Gastroesophageal sphincter (tissue), 4 donors: ENCODE measurements at places on chromosomes 11 and 22. TPM values are rescaled to one million over a fixed set of nuclear protein-coding genes. Genes with fewer than 3 reads are reported as not detected.

DNA sequence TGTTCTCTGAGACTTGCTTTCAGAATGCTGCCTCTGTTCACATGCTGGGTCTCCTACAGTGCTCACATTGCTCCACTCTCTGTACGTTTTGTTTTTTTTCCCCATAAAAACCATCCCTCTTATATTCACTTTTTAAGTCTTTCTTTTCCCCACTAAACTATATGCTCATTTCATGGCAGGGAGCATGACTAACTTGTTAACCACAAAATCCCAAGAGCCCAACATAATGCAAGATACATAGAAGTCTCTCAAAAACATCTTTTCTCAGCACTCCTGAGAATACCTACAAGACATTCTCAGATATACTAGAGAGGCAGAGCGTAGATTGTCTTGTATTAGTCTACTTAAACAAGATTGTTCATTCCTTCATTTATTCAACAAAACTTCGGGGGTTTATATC is 73.3 kb downstream of the FAM76B start:
- no peak for ATAC-seq

TMEM126A gene
- 17.3 TPM for total RNA-seq

DNA sequence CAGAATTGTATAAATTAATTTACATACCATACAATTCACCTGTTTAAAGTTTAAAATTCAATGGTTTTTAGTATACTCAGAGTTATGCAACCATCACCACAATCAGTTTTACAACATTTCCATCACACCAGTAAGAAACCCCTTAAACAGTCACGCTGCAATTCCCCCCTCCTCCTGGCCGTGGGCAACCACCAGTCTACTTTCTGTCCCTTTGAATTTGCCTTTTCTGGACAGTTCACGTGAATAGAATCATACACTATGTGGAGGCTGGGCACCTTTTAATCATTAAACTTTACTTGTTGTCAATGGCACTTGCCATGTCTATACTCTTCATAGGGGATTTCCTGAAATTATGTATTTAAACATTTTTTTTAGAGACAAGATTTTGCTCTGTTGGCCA is 20.1 kb upstream of the SWAP70 start:
- no peak for ATAC-seq

DNA sequence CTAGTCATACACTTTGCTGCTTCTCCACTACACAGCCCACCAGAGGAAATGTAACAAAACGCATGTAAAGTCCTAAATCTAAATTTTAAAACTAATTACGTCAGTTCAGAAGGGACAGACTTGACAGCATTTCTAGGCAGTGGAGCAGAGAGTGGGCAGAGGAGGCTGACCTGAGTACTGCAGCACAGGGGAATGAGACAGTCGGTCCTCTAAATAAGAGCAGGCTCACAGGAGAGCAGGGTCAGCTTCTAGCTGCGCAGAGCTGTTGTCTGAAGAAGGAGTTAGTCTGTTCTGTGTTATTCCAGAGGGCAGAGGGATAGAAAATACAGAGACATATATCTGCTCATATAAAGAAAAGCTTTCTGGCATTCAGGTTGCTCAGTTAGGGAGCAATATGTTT is 40.3 kb downstream of the JHY start:
- ATAC-seq: no peak

DNA sequence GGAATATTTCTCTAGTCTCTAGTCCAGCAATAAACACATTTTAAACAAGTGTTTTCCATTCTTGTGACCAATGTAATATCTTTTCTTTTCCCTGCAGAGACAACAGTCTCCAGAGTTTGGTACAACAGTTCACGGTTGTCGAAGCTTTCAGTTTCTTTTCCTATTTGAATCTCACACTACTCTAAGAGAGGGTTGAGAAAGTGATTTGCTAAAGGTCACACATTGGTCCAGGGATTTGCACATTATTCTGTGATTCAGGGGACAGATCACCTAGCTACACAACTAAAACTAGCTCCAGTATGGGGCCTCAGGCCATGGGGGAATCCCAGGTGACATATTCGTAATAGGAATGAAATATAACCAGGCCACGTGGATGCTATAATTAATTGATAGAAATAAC is 132.5 kb downstream of the HIPK3 start:
- no peak for ATAC-seq

KRTAP5-4 gene
- total RNA-seq: not detected

GRCh38 chr11:64303109-64304031 is 2.0 kb upstream of the ESRRA start:
- no peak for ATAC-seq

DNA sequence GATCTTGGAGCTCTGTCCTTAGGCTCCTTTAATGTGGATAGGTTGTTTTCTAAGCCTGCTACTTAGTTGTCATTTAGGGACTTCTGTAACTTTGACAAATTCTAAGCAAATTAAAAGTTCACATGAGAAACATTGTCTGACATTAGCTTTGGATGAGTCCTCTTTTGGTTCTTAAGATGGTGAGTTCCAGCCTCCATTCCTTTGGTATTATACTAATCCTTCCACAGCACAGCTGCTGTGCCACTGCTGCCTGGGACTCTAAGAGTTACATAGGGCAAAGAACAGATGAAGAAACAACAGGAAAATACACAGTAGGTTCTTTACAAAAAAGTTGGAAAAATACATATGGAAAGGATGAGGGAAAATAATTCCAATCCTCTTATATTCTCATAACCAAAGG is 25.3 kb upstream of the PIK3C2A start:
- no peak for ATAC-seq

GRCh38 chr11:130653838-130654636 is 205.6 kb downstream of the ADAMTS15 start:
- ATAC-seq: peak; percentile 86

GRCh38 chr11:113173126-113173525 is 141.3 kb upstream of the TTC12 start:
- no peak for ATAC-seq

RABL2B gene
- total RNA-seq: 13.1 TPM

DNA sequence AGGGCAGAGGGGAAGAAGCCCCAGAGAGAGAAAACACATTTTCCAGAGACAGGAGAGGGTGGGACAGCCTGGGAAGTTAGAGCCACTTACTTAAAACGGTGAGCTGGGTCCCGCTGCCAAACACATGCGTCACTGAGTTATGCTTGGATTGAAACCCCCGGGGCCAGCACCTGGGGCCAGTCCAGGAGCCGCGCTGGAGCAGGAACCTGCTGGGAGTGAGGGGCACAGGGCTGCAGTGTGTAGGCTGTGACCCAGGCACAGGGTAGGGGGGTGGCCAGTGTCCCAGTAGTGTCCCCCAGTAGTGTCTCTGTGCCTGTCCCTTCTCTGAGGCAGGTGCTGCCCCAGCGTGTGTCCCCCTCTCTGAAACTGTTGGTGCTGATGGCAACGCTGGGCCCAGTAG is 5.2 kb downstream of the IGLL1 start:
- no peak for ATAC-seq

DNA sequence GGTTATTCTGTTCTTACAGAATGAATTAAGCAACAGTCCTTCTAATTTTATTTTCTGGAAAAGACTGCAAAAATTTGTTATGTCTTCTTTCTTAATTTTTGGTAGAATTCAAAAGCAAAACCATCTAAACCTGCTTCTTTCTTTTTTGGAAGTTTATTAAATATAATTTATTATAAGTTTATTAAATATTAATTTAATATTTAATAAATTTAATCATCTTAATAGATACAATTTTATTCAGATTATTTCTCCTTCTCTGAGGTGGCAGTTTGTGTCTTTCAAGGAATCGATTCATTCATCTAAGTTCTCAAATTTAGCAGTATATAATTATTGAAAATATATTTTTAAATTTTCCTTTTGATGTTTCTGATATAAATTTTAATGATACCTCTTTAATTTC is 837.5 kb upstream of the LRRC4C start:
- no peak for ATAC-seq

SAA4 gene
- not detected for total RNA-seq

DNA sequence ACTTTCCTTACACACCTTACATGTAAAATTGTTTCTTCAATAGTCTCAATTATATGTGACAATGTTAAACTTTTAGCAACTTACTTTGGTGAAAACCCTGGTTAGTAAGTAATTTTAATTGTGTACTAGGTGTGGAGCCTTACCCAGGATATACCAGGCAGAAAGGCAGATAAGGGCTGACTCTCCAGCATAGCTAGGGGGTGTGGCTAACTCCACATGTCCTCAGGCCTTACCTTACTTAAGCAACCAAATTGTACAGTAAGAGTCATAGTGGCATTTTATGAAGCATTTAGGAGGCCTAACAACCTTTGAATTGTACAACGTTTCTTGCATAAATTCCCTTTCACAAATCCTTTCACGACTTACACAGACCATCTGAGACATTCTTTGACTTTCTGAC is 118.2 kb upstream of the OR9Q1 start:
- no peak for ATAC-seq

DNA sequence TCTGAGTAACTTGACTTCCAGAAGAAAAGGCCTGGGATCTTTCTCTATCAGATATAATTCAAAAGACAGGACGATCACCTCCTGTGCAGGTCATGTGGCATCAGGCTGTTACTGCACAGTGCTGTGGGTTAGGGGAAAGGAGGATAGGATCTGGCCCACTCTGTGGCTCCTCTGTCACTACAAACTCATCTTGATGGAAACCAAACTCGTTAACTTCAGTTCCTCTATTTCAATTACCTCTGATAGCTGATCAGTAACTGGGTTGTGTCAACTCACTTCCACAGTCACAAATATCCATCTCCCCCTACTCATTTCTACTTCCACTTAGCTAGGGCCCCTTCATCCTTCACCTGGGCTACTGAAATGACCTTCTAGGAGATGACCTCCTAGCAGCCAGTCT is 95.2 kb downstream of the RCN1 start:
- no peak for ATAC-seq

ANO9 gene
- not detected for total RNA-seq

DNA sequence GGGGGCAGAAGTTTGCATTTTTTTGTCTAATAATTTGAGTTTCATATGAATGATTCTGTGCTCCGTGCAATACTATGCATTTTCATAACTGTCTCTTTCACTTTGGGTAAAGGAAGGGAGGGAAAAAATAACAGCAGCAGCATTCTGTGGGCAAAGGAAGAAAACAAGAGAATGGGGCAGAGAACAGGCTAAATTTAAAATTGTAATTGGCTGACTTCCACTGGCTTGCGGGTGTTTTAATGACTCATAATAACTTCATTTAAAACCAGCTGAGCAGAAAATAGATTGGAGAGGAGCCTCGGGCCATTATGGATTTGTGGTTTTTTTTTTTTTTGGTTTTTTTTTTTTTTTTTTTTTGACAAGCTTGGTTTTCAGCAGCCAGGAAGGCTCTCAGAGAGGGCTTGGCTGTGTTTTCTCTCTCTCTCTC is 107.4 kb downstream of the ZBTB16 start:
- peak; percentile 5 for ATAC-seq

- ATAC-seq: no peak
Observed at GRCh38 chr11:134682577-134682976, 270.5 kb upstream of the B3GAT1 start.

GRCh38 chr22:44159221-44159620 is 21.5 kb upstream of the PARVG start:
- peak; percentile 61 for ATAC-seq

HINFP gene
- 30.2 TPM for total RNA-seq

- ATAC-seq: no peak
Observed at GRCh38 chr11:66230156-66230555, 38.3 kb upstream of the RAB1B start.

GRCh38 chr22:37677493-37677974 is 2.1 kb downstream of the LGALS1 start:
- no peak for ATAC-seq

- no peak for ATAC-seq
Observed at GRCh38 chr22:35517769-35518530, 22.7 kb upstream of the RASD2 start.

GGTLC2 gene
- not detected for total RNA-seq

GRCh38 chr11:44752713-44753112 is 26.0 kb downstream of the TSPAN18 start:
- ATAC-seq: no peak
